ELF-1 (cell line): ENCODE measurements at places on chromosomes 4 and X.

GRCh38 chr4:95108883-95109421 is 351.2 kb downstream of the BMPR1B start:
- DNase-seq, result no peak

DNA sequence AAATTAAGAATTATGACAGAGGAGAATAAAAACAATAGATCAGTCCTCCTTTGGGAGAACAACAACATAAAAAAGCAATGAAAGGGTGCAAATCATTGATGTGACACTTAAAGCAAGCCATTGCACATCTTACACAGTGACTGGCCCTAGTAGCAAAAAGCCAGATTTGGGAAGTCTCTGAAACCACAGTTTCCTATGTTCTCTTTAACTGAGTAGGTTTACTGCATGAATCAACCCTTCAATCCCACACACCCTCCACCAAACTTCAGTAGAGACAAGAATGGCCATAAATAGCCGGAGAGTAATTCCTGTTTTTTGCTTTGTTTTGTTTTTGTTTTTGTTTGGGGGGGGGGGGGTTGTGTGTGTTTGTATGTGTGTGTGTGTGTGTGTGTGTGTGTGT is 180.8 kb downstream of the VEGFC start:
- no peak for DNase-seq

- DNase-seq, result no peak
These were observed 30.5 kb downstream of the ZBTB49 start for GRCh38 chr4:4320528-4320927.

DNA sequence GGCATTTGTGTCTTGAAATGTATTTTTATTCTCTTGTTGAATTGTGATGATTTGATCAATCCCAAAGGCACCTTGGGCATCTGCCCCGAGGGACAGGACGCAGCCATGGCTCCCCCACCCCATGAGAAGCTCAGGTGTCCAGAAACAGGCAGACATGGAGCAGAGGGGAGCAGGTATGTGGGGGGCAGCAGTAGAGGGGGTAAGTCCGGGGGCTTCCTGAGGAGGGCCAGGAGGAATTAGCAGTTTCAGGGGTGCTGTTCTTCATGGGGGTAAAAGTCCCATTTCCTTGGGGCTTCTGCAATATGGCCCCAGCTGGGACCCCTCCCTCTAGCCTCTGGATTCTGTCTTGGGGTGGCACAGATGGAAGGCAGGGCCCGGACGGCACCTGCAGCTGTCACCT is 67.0 kb upstream of the HMX1 start:
- no peak for DNase-seq

DNA sequence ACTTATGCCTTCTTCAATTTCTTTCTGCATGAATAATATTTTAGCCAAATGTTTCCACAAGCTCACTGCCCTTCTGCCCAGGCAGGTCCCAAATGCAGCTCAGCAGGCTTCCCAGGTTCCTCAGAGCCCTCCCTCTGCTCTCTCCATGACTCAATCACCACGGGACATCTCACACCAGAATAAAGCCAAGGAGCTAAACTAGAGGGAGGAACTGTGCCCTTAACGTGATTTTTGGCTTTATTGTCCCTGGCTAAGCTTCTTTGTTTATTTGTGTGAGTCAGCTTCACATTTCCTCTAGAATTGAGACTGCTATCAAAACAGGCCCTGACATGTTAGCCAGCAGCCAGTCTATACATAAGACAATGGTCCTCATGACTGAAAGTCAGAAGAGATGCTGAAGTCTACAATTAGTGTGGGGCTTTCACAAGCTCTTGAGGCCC is 186.4 kb upstream of the GALNT7 start:
- no peak for DNase-seq

- DNase-seq, result no peak
These were observed 16.7 kb downstream of the FBXL5 start for GRCh38 chr4:15638418-15638817.

GRCh38 chrX:3216581-3217180 is 129.8 kb downstream of the MXRA5 start:
- no peak for DNase-seq

GRCh38 chrX:20144491-20144890 is 2.9 kb upstream of the EIF1AX start:
- DNase-seq, result no peak

GRCh38 chr4:133668061-133668851 is 519.2 kb downstream of the PCDH10 start:
- DNase-seq, result peak; percentile 63

- DNase-seq, result no peak
These were observed 226.6 kb downstream of the NSUN7 start for GRCh38 chr4:40976343-40976742.

DNA sequence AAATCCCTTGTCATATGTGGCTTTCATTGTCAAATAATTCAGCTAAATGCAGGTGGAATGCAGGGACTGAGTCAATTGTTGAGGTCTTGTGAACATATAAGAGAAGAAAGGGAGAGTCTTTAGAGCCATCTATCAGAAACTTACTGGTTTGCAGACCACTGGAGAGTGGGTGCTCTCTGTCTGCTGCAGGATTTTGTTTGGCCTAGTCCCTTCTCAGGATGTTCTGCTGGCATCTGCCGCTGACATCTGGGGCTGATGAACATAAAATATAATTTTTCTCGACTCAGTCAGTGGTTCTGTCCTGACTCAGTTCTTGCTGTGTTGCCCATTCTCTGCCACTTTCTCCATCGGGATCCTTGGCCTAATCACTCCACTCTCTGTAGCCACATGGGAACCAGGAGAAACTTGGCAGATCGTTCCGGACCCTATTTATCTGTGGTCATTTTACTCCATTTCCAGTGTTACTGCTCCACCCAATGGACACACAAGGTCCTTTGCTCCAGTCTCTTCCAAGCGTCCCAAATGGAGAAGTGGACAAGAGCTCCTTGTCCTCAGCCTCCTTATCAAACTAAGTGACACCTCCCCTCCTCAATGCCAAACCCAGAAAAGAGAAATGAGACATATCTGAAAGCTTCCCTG is 436.2 kb downstream of the FAT4 start:
- DNase-seq, result peak; percentile 59

DNA sequence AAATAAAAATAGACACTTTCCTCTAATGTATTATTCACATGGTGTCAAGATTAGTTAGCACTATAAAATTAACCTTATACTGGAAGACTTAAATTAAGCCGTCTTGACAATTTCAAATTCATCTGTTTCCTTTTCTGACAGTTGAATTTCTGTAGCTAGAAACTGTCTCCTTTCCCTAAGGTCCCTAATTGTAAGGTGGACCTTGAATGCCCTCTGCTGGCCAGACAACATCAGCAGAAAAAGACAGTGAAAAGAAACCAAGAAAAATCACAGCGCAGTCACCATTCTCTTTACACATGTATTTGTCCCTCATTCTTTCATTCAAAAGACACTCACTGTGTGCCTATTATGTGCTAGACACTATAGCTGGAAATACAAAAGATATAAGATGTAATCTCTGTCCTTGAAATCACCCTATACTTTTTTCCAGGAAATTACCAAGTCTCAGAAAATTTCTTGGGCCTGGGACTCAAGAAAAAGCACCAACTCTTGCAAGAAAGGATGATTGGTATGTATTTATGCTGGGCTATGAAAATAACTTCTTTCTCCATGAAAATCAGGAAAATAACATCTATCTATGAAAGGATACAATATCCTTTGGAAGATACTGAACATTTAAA is 32.7 kb upstream of the AMBN start:
- no peak for DNase-seq

GRCh38 chr4:83174844-83175414 is 60.4 kb upstream of the PLAC8 start:
- DNase-seq, result no peak

DNA sequence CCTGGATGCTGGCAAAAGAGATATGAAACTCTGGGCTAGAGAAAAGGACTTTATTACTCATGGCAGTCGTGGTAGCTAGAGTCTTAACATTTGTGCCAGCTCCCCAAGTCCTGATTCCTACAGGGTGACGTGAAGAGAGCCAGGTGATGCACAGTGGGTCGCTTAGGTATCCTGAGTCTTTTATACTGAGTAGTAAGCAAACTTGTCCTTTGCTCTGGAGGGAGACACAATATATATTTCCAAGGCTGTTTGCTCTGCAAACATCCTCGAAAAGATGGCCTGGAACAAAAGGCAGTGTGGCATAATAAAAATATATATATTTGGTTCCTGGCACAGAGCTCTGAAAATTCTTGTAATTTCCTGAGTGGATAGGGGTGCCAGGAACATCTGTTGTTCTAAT is 23.0 kb downstream of the ZNF81 start:
- no peak for DNase-seq

GRCh38 chr4:1568855-1569460 is 115.2 kb downstream of the FAM53A start:
- DNase-seq, result no peak

DNA sequence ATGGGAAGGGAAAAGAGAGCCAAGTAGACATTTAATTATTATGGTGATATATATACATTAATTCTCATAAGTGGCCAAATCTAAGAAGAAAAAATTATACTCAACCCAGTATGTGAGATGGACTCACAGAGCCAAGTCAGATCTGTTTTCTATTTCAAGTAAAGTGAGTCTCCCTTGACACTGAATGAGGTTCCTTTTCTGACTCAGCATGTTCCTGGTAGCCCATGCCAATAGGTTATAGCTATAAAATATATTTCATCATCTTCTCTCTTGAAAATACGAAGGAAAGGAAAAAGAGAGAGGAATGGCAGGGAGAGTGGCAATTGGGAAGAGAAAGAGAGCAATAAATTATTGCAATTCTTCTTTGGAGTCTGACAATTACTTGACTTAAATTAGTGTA is 68.8 kb upstream of the GRIA2 start:
- no peak for DNase-seq

DNA sequence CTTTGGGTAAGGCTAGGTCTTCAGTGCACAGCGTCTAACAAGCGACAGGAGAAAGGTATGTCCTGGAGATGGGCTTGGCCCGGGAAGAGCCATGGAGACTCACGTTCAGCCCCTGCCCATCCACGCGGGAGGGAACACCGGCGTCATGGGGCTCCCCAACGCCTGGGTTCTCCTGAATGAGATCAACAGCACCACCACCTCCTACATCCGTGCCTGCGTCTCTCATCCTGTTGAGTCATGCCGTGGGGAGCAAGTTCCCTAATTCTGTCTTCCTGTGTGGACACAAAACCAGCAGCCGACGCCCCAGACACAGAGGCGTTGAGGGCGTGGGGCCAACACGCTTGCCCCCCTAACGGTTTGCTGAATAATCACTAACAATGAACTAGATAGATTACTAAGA is 20.1 kb upstream of the IL3RA start:
- DNase-seq, result no peak

DNA sequence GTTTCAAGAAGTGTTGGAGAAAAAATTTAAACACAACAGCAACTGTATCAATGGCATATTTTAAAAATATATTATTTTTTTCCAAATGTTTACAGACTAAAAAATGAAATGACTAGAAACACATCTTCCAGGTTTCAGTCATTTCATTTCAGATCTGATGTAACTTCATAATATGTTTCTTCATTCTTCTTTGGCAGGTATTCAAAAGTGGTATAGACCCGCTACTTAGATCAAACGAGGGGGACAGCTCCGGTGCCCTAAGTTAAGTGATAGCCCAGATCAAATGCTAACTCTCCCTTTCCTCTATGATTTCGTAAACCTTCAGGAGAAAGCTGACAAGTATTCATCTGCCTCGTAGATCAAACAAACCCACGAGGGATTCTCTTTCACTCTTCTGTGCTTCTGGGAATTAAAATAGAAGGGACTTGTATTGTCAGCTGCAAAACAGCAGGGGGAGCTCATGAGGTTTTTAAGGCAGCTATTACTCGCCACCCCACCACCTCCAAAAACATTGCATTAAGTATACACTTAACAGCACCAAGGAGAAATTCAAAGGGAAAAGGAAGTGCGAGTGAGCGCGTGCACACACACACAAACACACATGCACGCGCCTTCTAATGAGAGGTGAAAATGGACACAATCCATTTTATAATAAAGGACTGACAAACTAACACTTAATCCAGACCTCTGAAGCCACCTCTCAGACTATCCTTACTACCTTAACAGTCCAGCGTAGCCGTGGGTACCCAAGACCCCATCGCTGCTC is 21.4 kb downstream of the HELT start:
- DNase-seq, result peak; percentile 67

DNA sequence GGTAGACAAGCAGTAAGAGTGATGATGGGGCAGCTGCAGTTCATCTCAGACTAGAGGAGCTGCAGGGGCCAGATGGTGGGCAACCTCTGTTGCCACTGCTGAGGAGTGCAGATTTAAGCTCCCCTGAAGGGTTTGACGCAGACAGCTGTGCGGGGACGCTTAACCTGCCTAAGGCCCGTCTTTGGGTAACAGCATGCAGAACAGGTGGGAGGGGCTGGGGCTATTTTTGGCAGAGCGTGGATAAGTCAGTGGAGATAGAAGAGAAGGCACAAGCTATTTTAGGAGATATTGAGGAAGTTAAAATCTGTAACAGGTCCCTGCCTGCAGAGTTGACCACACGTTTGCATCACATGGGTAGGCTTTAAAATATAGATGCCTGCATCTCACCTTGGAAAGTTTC is 10.5 kb downstream of the CD99 start:
- DNase-seq, result no peak

- DNase-seq, result no peak
These were observed 140.3 kb downstream of the AR start for GRCh38 chrX:67684136-67684535.

GRCh38 chr4:26474551-26474950 is 15.7 kb downstream of the CCKAR start:
- DNase-seq, result no peak

- DNase-seq, result no peak
These were observed 87.2 kb upstream of the MYOZ2 start for GRCh38 chr4:119048446-119048845.

GRCh38 chr4:81737865-81738559 is 266.3 kb upstream of the RASGEF1B start:
- no peak for DNase-seq

- DNase-seq, result no peak
These were observed 262.0 kb downstream of the ARAP2 start for GRCh38 chr4:35982318-35982717.

DNA sequence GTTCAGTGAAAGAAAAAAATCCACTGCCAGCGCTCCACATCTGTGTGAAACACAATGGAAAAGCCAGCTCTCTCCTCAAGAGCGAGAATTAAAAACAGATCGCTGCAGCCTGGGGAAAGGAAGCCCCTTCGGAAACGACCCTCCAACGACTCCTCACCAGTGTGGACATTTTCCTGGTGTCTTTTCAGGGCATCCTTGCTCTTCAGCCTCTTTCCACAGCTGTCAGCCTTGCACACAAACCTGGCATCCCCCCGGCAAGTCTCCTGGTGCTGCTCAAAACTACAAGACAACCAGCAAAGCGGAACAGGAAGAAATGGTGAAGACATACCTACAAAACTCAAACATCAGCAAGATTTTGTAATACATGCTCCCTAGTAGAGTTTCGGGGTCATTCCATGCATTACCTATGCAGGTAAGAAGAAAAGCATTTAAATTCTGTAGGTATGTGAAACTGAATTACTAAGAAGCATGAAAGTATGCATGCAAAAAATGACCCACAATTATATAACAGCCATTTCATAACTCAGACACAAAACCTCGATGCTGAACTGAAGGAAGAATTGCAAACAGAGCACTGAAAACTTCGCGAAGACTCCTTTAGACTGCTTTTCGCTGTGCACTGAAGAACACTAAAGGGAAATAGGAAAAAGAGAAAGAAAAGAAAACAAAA is 106.1 kb downstream of the PRDM5 start:
- DNase-seq, result no peak
